ENCODE measurements at places on chromosomes 7 and 10.

- no peak for DNase-seq
Measured at GRCh38 chr7:18163091-18163490, 135.4 kb upstream of the PRPS1L1 start.

GRCh38 chr10:12513775-12514673, 164.7 kb downstream of the CAMK1D start:
- DNase-seq = no peak

- DNase-seq = no peak
Measured at GRCh38 chr7:101954499-101954898, 137.1 kb downstream of the CUX1 start.

GRCh38 chr7:41039981-41040380, 662.9 kb downstream of the INHBA start:
- DNase-seq = no peak

- DNase-seq = no peak
Measured at GRCh38 chr10:72557362-72557761, 68.5 kb downstream of the MICU1 start.

DNA sequence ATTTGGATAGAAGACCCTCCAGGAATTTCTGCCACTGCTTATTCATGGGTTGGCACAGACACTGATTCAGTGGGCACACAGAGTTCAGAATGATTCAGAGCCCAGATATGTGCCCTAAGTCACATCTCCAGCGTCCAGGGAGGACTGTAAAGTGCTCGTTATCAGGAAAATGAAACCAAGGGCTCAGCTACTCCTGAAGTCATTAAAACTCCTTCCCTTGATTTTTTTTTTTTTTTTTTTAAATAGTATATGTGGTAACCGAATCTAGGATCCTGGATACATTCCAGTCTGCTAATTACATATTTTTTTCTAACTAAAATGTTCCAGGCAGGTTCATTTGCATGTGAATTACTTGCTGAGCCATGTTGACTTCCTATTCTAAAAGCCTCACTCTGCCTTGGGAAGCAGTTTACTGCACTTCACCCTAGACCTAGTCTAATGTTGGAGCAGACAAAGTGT, 34.7 kb downstream of the MET start:
- DNase-seq = no peak

DNA sequence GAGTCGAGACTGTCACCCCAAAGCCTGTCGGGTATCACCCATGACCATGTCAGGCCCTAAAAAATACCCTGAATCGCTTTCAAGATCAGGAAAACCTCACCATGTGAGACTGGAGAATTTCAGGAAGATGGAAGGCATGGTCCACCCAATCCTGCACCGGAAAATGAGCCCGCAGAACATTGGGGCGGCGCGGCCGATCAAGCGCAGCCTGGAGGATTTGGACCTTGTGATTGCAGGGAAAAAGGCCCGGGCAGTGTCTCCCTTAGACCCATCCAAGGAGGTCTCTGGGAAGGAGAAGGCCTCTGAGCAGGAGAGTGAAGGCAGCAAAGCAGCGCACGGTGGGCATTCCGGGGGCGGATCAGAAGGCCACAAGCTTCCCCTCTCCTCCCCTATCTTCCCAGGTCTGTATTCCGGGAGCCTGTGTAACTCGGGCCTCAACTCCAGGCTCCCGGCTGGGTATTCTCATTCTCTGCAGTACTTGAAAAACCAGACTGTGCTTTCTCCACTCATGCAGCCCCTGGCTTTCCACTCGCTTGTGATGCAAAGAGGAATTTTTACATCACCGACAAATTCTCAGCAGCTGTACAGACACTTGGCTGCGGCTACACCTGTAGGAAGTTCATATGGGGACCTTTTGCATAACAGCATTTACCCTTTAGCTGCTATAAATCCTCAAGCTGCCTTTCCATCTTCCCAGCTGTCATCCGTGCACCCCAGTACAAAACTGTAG, 176.2 kb downstream of the RTKN2 start:
- no peak for DNase-seq

GRCh38 chr10:121332829-121333765, 265.1 kb downstream of the FGFR2 start:
- no peak for DNase-seq

GRCh38 chr7:127891144-127891543, 140.1 kb downstream of the LRRC4 start:
- DNase-seq = no peak

GRCh38 chr7:135877805-135878204, 99.4 kb downstream of the MTPN start:
- no peak for DNase-seq

GRCh38 chr10:11035301-11035991, 17.8 kb downstream of the CELF2 start:
- no peak for DNase-seq

DNA sequence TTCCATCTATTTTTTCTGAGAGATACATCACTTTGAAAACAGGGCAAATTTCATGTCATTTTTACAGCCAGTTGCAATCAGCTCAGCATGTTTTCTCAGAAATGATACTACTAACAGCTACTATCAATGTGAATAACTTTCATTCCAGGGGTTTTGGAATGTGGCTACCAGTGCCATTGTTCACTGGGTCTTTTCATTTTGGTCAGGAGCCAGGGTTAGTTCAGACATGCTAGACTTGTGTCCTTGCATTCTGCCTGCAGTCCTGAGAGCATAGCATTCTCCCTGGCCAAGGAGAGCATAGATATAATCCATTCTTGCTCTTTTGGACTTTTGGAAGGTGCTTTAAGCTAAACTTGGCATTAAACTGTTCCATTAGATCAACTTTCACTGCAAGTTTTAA, 160.9 kb upstream of the NEBL start:
- DNase-seq = no peak

DNA sequence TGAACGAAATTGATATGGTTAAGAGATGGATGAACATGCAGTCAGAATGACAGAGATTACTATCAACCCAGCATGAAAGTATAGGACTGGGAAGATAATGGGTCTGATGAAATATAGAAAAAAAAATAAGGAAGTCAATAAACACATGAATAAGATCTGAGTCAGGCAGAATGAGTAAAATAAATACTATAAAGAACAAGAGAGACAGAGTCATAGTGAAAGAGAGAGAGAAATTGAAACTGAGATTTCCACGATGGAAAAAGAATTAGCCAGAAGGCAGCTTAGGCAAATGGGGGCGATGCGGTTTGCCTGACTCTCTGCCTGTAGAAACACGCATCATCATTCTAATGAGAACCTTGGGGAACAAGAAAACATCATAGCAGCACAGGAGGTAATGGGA, 26.6 kb downstream of the SEMA3D start:
- no peak for DNase-seq

- no peak for DNase-seq
Measured at GRCh38 chr7:42673951-42674350, 237.9 kb downstream of the C7orf25 start.

DNA sequence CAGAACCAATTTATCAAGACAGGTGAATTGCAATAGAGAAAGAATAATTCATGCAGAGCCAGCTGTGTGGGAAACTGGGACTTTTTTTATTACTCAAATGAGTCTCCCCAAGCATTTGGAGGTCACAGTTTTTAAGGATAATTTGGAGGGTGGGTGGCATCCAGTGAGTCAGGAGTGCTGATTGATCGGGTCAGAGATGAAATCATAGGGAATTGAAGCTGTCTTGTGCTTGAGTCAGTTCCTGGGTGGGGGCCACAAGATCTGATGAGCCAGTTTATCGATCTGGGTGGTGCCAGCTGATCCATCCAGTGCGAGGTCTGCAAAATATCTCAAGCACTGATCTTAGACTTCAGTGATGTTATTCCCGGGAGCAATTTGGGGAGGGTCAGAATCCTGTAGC, 9.9 kb upstream of the MYO1G start:
- no peak for DNase-seq

DNA sequence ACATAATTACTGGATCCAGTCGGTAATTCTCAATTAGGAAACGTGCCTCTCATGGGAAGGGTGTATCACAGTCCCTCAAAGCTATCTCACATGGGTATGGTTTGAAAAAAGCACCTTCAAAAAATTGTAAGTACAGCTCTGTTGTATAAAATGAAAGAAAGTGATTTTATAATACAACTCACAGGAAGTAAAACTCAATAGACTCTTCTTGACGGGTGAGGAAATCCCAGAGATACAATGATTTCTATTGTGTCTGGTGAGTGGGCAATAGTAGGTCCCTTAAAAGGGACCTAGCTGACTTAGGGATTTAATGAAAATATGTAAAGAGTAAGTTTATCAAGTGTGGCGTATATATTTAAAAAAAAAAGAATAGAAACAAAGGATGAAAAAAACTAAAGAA, 27.0 kb downstream of the TASOR2 start:
- no peak for DNase-seq

- no peak for DNase-seq
Measured at GRCh38 chr7:108268200-108268820, 138.1 kb upstream of the LAMB4 start.

DNA sequence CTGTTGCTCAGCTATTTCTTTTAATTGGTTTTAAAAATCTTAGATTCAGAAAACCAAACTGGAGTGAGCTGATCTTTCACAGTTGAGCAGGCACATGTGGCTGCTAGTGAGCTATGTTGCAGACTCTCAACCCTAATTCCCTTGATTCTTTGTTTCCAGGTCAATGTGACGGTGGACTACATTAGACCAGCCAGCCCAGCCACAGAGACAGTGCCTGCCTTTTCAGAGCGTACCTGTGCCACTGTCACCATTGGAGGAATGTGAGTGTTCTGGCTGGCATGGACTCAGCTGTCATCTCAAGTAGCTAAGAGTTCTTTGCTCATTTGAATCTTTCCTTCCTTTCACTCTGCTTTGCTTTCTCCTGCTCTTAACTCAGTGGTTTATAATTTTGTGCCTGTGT, 187.1 kb downstream of the LRRC4 start:
- no peak for DNase-seq

- no peak for DNase-seq
Measured at GRCh38 chr7:108135446-108136190, 5.5 kb upstream of the LAMB4 start.

- DNase-seq = no peak
Measured at GRCh38 chr10:75672111-75672671, 240.8 kb downstream of the LRMDA start.

GRCh38 chr7:144508702-144509101, 105.2 kb upstream of the NOBOX start:
- DNase-seq = no peak

- no peak for DNase-seq
Measured at GRCh38 chr10:130805635-130806030, 505.9 kb downstream of the TCERG1L start.

DNA sequence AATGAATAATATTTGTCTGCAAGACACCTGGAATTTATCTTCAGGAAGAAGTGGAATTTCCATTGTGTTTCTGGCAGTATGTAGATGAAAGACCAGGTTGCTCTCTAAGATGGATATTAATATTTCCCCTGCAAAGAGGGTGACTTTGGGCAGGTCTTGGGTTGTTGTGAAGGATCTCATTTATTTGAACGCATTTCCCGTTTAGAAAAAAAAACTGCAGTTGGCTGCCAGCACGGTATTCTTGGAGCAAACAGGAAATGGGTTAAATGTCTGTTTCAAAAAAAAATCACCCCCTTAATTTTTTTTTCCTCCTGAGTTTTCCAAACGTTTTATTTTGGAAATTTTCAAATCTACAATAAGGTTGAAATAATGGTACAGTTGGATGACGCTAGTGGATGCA, 11.5 kb downstream of the EIF4H start:
- DNase-seq = no peak

DNA sequence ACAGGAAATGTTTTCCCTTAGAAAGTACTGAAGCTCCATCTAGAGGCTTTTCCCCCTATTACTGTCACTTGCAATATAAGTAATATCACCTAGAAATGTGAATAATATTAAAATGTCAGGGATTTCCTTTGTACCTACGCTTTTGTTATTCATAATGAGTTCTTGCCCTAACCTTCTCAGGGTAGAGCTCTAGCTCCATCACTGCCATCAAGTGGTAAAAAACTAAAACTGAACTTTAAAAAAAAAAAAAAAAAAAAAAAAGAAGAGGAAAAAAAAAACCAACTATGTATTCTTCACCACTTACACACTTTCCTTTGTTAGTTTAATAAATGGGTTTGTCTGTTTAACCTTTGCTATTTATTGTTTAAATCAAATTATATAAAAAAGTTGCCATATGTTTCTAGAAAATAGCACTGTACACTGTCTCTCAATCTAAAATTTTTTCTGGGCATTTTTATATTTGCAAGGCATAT, 49.9 kb downstream of the DNAJC1 start:
- no peak for DNase-seq

GRCh38 chr7:147607157-147607800, 983.3 kb upstream of the C7orf33 start:
- no peak for DNase-seq

GRCh38 chr7:133904776-133905175, 222.4 kb upstream of the LRGUK start:
- no peak for DNase-seq

GRCh38 chr7:157855452-157856213, 518.8 kb downstream of the DNAJB6 start:
- DNase-seq = no peak

- DNase-seq = no peak
Measured at GRCh38 chr10:88598055-88598454, 11.5 kb downstream of the LIPJ start.

- DNase-seq = no peak
Measured at GRCh38 chr10:51072921-51073434, 1.3 kb upstream of the PRKG1 start.

Measured in stimulated activated CD8-positive, alpha-beta memory T cell treated with anti-CD3 and anti-CD28 coated beads, Interleukin-4, amount 100 ng/mL, for 1 hour (primary cell).